ENCODE measurements at places on chromosomes 2 and 18.

GRCh38 chr2:212193056-212193455 lies 345.5 kb downstream of the ERBB4 start:
- DNase-seq: no peak

DNA sequence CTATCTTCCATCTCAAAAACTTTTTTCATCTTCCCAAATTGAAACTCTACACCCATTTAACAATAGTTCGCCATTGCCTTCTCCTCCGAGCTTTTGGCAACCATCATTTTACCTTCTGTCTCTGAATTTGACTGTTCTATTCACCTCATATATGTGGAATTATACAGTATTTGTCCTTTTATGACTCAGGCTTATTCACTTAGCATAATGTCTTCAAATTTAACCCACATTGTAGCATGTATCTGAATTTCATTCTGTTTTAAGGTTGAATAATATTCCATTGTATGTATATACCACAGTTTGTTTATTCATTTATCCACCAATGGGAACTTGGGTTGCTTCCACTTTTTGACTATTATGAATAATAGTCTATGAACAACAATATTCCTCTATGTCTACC lies 233.9 kb downstream of the GPD2 start:
- no peak for DNase-seq

- no peak for DNase-seq
Measured at GRCh38 chr2:241187101-241187917, 1.2 kb upstream of the ANO7 start.

- DNase-seq: no peak
Measured at GRCh38 chr2:205688417-205689200, 6.3 kb downstream of the NRP2 start.

DNA sequence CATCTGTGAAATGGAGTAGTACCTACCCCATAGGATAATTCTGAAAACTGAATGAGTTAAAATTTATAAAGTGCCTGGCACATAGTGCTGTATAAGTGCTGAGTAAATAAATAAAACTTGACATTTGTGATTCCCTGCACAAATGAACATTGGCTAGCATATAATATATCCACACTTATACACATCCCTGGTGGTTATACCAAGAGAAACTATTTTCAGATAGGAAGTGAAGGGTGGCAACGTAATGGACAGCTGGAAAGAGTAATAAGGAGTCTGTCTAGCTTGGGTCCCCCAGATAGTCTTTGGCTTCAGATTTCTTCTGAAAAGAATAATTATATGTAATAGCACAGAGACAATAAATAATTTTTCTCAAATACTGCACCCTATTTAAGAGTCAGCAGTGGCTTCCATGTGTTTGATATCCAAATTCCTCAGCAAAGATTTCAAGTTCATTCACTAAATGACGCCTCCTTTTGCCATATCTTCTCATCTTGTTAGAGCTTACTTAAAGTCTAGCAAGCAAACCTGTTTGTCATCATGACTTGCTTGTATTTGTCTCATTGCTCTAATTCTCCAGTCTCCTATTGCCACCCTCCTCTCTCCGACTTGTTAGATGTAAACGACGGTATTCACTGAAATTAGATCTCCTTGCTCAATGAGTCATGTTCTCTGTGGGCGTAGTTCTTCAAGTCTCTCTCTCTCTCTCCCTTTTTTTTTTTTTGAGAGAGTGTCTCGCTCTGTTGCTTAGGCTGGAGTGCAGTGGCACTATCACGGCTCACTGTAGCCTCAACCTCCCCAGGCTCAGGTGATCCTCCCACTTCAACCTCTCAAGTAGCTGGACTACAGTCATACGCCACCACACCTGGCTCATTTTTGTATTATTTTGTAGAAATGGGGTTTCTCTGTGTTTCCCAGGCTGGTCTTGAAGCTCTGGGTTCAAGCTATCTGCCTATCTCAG lies 8.7 kb upstream of the ADGRF3 start:
- DNase-seq: peak; percentile 89

DNA sequence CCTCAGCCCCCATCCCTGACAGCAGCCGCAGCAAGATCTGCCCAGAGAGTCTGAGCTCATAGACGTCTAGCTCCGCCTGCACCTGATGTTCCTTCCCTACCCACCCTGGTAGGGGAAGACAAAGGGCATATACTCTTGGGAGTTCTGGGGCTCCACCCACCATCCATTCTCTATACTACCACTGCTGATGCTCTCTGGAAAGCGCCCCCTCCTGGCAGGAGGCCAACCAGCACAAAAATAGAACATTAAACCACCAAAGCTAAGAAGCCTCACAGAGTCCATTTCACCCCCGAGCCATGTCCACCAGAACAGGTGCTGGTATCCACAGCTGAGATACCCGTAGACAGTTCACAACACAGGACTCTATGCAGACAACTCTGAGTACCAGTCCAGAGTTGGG lies 662.6 kb upstream of the FAM98A start:
- DNase-seq: no peak

DNA sequence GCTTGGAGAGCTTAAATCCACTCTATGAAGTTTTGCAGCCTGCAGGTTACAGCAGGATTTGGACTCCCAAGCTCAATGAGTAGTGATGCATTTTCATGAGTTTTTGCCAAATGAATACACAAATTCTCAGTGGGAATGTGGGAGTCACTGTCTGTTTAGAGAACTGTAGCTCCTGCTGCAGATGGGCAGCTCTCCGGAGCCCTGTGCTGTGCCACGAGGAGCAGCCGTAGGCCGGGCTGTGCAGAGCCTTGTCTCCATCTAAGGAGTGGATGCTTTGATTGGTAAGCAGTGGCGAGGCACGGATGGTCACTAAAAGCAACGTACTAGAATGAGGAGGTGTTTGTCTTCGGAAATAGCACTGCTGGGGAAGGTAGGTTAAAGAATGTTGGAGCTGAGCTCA lies 96.0 kb upstream of the NFATC1 start:
- DNase-seq: no peak

DNA sequence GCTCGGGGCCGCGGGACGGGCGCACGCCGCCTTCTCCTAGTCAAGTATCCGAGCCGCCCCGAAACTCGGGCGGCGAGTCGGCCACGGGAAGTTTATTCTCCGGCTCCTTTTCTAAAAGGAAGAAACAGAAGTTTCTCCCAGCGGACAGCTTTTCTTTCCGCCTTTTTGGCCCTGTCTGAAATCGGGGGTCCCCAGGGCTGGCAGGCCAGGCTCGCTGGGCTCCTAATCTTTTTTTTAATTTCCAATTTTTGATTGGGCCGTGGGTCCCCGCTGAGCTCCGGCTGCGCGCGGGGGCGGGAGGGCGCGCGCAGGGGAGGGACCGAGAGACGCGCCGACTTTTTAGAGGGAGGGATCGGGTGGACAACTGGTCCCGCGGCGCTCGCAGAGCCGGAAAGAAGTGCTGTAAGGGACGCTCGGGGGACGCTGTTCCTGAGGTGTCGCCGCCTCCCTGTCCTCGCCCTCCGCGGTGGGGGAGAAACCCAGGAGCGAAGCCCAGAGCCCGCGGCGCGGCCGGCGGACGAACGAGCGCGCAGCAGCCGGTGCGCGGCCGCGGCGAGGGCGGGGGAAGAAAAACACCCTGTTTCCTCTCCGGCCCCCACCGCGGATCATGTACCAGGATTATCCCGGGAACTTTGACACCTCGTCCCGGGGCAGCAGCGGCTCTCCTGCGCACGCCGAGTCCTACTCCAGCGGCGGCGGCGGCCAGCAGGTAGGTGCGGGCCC lies 617 bp downstream of the FOSL2 start:
- DNase-seq: no peak

- peak; percentile 36 for DNase-seq
Measured at GRCh38 chr18:7946734-7947377, 379.7 kb downstream of the PTPRM start.

GRCh38 chr2:146982393-146982846 lies 862.4 kb upstream of the ACVR2A start:
- peak; percentile 56 for DNase-seq

GRCh38 chr18:11470941-11471340 lies 138.5 kb upstream of the SLC35G4 start:
- no peak for DNase-seq

- DNase-seq: no peak
Measured at GRCh38 chr2:131077966-131078365, 15.3 kb downstream of the FAM168B start.

- DNase-seq: peak; percentile 76
Measured at GRCh38 chr2:120736624-120737339, 1.1 kb downstream of the GLI2 start.

DNA sequence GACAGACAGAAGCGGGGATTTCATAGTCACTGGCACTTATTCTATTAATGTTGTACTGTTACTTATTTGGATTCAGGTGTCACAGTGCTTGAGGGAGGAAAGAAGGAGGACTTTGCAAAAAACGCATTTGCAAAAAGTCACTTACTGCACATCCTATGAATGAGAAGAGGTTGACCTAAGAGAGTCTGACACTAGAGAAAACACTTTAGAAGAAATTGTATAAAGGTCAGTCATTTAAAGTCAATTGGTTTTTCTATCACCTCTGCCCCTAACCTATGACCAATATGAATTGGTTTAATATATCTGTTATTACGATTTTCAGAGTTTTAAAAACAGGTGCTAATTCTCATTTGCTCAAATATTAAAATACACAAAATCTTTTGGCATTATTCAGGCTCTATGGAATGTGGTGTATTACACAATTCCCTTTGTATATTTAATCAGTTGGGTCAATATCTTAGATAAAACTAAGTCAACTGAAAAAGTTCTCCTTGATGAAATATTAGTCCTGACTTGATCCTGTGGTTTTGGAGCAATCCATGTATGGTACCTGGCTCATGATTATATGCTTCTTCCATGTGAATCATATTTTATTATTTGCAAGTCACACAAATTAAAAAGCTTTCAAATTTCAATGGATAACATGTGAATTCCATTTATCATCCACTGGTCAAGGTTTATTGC lies 157.4 kb downstream of the CDH2 start:
- DNase-seq: no peak

- DNase-seq: peak; percentile 13
Measured at GRCh38 chr18:41391616-41392595, 563.1 kb upstream of the PIK3C3 start.

All from HTR-8/SVneo (cell line).